ENCODE measurements at places on chromosomes 7 and 10.
A peak's percentile ranks its signal among the peaks of the same experiment; 100 is the strongest.

DNA sequence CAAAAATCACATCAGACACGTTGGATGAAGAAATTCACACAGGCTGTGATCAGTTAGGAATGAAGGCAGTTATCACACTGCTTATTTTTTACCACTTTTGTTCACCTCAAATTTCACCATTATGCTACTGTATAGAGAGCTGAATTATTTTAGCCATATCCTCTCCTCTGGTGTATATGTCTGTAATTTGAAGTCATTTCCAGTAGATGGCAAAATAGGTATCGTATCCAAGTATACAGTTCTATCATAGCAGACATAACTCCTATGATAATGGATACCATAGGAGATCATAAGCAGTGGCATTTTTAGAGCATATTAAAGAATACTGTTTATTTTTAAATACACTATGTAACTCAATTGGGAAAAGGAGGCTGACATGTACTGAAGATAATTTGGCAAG is 909.7 kb downstream of the DNAJB9 start:
- DNase-seq = no peak

DNA sequence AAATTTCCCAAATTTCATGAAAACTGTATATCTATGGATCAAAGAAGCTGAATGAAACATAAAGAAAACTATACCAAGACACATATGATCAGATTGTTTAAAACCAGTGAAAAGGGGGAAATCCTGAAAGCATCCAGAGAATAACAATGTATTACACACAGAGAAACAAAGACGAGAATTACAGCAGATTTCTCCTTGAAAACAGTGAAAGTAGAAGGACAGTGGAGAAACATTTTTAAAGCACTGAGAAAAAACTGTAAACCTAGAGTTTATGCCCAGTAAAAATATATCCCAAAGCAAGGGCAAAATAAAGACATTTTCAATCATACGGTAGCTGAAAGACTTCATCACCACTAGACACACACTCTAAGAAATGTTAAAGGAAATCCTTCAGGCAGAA is 121.0 kb downstream of the DPY19L1 start:
- DNase-seq = no peak

DNA sequence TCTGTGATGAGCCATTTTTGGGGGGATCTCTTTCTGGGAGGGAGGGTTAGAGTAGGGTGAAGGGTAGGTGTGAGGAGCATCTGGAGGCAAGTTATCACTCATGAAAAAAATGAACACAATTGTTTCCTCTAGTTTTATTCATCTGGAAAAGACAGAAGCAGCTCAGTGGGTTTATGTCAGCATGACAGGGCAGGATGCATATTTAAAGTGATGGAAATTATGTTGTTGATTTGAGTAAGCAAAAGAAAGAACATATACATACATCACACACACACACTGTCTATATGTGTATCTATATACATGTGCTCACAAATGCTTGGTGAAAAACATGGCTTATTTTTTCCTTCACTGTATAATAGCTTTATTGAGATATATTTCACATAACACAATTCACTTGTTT is 114.2 kb downstream of the ADCY1 start:
- DNase-seq = no peak

- no peak for DNase-seq
Measured at GRCh38 chr7:150938566-150938965, 39.6 kb downstream of the KCNH2 start.

DNA sequence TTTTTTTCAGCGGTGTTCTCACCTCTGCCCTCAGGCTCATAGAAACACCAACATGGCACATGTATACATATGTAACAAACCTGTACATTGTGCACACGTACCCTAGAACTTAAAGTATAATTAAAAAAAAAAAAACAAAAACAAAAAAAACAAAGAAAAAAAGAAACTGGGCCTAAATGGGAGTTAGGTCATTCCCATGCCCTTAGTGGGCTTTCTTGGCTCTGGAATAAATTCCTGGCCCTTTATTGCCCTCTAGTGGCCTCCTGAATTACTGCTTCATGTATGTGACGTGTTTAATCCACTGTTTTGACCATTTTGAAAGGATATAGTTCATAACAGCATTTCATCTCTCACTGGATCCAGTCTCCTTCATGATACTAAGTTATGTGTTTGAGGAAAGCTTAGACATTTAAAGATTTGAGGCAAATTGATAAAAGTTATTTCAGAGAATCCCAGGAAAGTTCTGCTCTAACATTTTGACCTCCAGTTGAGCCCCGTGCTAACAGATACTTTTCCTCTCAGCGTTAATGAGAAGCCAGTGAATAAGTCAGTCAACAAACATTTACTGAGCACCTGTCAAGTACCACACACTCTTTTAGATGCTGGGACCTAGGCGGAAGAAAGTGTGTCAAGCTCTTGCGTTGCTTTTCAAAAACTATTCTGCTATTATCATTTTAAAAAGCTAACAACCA is 54.7 kb upstream of the SYPL1 start:
- peak; percentile 73 for DNase-seq

DNA sequence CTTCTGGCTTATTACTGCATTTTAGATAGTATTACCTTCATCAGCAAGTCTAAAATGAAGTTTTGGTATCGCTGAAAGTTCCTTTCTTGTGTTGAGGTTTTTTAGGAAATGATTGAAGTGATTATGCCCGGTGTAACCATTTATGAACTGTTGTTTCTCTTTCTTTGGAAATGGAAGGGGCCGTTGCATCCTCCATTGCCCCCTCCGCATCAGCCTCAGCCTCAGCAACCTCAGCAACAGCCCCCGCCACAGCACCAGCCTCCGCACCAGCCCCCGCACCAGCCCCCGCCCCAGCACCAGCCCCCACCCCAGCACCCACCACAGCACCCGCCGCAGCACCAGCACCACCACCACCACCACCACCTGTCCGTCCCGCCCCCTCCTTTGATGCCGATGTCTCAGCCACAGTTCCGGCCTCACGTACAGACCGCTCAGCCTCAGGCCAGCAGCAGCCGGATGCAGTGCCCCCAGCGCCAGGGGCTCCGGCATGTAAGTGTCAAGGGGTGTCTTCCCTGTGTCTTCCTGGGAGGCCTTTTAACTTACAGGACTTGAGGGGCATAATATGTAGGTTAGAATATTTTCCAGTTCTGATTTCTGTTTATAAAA is 72.6 kb downstream of the SHH start:
- DNase-seq = no peak

- DNase-seq = no peak
Measured at GRCh38 chr10:128186959-128187787, 61.0 kb upstream of the MKI67 start.

GRCh38 chr7:2431260-2431867 is 28.0 kb downstream of the CHST12 start:
- no peak for DNase-seq

GRCh38 chr10:119005362-119006043 is 24.0 kb upstream of the NANOS1 start:
- no peak for DNase-seq

- DNase-seq = no peak
Measured at GRCh38 chr7:55641811-55642210, 69.5 kb upstream of the VOPP1 start.

DNA sequence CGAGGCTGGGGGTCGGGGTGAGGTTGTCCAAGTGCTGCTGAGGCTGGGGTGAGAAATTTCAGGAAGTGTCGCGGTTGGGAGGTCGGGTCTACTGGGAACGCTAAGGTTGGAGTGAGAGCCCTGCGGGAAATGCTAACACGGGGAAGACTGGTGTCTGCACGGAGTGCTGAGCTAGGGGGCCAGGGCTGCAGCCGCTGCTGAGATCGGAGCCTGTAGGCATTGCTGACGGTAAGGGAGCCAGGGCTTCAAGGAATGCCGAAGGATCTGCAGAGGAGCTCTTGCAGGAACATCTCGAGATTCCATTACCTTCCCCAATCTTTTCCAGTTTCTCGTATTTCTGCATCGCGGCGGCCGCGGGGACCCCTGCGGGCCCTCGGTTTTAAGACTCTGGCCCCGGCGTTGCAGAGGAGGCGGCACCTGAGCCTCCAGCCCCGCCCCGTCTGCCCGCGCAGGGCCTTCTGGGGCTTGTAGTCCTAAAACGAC is at the start of gene CDK5:
Gene CDK5, minus strand, starts transcription at position 392 of the 483 bp plus-strand sequence. Its CDS starts 49 bp downstream, at position 343.
- no peak for DNase-seq

GRCh38 chr7:83153419-83153818 is 9.3 kb downstream of the PCLO start:
- DNase-seq = no peak

DNA sequence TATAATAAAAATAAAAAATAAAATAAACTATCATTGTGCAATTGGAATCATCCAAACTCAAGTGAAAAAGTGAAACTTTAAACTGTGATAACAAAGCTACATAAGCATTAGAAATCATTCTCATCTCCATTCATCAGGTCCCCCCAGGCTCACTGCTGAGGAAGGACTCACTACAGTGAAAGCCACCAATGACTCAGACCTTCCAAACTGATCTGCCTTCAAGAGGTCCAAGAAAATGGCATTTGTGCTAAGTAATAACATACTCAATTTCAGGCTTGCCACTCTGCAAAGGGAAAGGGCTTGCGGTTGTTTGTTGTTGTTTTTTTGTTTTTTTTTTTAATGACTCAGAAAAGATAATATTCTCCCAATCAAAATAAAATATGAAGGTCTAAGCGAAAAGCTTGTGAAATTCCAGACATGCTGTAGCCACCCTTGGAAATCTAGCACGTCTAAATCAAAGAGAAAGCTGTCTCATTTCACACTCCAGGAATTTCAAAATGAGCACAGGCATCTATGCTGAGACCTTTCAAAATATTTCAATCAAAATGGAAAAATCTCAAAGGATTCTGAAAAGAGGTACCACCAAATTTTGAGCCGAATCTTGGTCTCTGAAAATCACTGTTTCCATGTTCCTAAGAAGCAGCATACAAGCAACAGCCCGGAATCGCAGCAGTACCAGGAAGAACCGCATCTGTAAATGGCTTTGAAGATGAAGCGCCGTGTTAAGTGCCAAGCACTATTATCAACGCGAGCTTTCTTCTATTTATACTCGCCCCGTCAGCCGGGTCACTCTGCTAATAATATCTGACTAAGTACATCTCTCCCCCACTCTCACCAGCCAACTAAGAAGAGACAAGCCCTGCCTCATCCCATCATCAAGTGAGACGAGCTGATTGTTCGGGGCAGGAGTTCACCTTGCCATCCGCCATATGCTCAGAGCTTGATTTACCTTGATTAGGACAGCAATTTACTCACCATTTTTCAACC is 13.5 kb downstream of the SFMBT2 start:
- no peak for DNase-seq

- no peak for DNase-seq
Measured at GRCh38 chr7:1361016-1361755, 98.1 kb downstream of the MICALL2 start.

DNA sequence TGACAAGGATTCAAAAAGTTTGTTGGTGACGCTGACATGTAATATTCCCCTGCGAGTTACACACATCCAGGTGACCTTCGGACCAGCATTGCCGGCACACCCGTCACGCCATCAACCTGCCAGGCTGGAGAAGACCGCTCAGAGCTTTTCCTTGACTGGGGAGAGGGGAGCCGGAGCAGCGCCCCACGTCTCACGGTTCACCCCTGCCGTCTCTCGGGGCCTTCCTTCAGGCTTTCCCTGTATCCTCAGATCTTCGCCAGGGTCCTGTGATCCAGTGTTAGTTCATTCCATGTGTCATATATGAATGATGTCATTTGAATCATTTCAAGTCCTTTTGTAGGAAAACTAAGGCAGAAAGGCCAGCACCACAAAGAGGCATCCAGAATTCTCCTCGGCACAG is 127.8 kb downstream of the MGMT start:
- DNase-seq = no peak

DNA sequence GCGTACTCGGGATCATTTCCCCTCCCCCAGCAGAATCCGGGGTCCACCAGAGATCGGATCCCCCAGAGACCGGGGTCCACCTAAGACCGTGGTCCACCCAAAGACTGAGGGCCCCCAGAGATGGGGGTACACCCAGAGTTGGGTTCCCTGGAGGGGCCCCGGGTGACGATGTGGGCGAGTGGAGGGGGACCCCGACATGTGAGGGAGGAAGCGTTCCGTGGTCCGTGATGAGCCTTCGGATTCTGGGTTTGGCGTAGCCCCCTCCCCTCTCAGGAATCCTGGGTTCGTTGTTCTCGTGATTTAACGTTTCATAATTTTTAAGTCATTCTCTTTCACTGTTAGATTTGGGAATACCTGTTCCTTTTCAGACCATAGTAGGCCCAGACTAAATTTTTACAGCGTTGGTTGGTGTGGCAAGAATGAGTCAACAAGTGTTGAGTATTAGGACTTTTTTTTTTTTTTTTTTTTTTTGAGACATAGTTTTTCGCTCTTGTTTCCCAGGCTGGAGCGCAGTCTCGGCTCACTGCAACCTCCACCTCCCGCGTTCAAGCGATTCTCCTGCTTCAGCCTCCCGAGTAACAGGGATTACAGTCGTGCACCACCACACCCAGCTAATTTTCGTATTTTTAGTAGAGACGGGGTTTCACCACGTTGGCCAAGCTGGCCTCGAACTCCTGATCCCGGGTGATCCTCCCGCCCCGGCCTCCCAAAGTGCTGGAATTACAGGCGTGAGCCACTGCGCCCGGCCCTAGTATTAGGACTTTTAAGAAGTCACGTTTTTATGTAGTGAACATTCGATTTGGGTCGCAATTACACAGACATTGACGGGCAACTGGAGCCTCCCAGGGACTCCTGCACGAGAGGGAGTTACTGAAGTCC is 672 bp downstream of the GTPBP4 start:
- no peak for DNase-seq

GRCh38 chr7:151672716-151673115 is 153.0 kb upstream of the RHEB start:
- DNase-seq = no peak

DNA sequence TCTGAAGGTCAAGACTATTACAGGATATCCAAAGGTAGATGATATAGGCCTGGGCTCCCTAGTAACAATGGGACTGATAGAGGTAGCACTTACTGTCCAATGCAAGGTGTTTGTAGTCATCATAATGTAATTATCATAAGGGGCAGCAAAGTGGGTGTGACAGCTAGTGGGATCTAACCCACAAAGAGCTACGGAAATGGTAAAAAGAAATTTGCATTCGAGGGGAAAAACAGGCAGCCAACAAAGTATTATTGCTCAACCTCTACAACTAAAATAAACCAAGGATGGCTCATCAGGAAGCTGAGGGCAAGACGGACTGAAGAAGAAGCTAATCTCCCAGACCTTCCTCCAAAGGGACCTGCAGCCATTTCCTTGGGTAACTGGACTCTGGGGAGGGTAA is 211.0 kb downstream of the WDR11 start:
- no peak for DNase-seq

- no peak for DNase-seq
Measured at GRCh38 chr10:102408131-102408727, 10.4 kb downstream of the PSD start.

- DNase-seq = no peak
Measured at GRCh38 chr7:112982441-112983063, 104.1 kb downstream of the GPR85 start.

DNA sequence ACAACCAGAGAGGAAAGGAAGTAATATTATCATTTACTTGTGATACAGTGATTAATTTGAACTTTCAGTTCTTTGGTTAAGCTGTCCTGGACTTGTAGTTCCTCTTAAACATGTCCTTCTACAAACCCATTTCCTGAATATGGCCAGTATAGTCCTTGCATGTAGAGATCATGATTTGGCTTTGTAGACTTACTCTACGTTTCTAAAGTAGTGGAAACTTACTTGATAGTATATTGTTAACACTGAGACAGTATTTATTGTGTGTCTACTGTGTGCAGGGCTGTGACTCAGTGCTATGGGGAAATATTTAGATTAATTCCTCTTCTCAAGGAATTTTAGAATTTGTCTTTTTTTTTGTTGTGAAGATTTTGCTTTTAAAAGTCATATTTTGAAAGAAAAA is 109.5 kb downstream of the NRF1 start:
- no peak for DNase-seq

Measured in NCI-H1092 (cell line).